ENCODE measurements at places on chromosomes 6 and 20.
A peak's percentile ranks its signal among the peaks of the same experiment; 100 is the strongest.

DNA sequence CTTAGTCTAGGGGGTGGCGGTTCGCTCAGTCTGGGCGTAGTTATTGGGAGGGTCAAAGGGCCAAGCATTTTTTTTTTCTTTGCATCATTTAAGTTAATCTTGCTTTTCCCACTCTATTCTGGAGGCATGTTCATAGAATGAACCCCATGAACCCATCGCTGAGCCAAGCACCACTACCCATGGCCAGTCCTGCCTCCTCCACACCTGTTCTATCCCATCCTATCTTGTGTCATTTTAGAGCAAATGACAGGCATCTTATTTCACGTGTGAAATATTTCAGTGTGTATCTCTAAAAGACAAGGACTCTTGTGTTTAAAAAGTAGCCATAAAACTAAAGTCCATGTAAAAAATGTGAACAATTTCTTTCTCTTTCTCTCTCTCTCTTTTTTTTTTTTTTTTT lies 13.9 kb downstream of the SRC start:
- no peak for DNase-seq

GRCh38 chr6:71211799-71212198 lies 76.8 kb upstream of the OGFRL1 start:
- DNase-seq: no peak

DNA sequence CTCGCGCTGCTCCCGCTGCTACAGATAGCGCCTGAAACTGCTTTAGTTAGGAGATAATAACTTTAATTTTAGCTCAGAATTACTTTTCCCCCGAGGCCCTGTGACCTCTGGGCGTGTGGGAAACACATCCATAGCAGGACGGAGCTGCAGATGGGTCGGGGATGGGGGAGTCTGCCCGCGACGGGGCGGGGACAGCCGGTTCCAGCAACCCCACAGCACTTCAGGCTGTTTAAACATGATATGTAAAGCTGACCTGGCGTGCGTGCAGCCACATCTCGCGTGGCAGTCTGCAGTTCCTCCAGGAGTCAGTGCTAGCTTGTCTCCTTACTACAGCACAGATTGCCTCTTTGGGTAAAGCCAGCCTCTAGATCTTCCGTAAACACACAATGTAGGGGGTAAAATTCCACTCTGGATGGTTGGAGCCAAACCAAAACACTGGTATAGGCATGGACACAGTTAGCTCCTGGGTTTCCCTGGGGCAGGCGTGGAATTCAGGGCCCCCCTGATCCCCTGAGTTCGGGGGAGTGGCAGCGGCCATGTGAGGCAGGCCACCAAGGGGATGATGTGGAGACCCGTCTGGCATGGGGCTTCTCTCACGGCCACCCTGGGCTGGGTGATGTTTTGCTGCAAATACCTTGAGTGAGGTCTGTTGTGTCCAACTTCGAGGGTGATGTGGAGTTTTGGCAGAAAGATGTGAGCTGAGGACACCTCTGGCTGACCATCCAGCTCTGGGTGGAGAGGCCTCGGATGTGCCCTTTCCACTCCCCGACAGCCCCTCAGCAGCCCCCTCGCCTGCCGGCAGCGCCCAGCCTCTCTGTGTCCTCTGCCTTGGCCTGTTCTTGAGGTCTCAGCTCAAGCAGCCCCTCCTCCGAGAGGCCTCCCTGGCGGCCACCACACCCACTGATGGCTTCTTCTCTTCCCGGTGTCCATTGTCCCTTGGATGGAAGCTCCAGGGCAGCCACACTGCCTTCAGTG lies 214.5 kb downstream of the TAF4 start:
- no peak for DNase-seq

DNA sequence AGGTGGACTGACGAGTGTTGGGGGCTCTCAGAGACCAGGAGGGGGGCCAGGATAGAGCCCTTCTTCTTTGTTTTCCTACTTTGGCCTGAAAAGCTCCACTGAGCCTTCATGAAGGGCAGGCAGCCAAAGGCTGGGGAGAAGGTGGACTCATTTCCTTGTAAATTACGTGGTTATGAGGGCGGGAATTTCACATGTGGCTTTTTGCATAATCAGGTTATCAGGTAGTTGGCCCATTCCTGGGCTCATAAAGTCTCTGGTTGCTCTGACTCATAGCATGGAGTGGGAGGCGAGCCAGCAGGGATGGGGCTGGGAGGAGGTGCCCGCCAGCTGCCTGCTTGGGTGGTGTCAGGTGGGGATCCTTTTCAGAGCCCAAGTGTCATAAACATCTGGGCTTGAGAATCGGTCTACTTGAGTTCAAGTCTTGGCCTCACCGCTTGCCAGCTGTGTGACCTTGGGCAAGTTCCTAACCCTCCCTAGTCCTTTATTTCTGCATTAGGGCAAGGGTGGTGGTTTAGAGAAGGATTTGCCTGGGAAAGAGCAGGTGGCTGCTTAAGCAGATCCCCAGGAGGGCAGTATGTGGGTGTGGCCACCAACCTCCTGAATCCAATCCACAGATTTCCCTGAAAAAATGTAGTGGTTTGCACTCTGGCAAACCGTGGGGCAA lies 26.5 kb upstream of the RNF24 start:
- no peak for DNase-seq

DNA sequence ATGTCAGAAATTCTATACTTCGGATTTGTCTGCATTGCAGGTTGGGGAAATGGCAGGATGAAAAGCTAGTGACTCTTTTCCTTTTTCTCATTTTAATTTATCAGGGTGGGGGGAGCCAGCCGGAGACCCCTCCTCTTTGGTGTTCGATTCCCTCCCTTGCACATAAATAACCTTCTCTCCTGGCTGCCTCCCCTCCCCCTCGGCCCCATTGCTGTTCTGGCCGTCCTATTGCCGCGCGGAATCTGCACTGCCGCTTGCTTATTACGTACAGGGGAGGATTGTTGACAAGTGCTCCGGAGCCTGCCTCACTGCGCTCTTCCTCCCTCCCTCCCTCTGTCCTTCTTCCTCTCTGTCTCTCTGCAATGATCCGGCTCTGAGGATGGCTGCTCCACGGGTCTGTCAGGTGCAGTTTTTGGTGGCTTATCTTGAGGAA lies 154.7 kb downstream of the JARID2 start:
- DNase-seq: peak; percentile 43

DNA sequence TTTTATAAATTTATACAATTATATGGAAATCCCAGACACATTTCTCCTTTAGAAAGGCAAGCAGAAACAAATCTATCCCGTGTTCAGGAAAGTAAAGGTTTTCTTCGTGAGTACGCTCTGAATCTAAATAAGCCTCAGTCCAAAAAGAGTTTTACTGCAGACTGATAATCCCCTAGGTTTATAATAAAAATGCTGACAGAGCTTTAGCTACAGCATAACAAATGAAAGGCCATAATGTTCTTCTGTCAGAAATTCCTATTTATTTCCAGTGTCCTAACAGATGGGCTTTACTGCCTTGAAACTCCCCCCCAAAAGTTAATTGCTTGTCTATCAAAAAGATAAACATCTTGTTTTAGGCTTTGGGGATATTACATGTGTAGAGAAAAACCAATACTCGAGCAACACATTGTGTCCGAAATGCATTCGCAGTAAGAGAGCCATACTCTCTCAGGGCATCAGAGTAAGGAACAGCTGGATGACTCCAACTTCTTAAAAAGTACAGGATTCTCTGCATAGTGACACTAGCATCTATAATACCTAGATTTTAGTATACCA lies 109.0 kb downstream of the PRKN start:
- DNase-seq: no peak

DNA sequence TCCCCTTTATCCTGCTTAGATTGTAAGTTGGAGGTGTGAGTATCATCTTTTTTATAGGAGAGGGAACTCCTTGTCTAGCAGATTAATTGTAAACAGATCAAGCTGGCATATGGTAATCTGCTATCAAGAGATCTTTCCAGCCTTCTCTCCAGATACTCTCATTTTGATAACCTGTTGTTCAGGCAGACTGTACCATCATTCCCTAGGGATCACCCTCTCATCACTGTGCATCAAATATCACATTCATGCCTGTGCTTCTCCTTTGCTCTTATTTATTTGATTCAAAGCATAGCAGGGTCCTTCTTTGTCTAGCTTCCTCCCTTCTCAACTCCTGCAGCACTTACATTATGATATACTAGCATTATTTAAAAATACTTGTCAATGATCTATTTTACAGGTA lies 73.8 kb downstream of the LRRC1 start:
- DNase-seq: no peak

- DNase-seq: no peak
Measured at GRCh38 chr6:140071601-140072062, 697.2 kb upstream of the CITED2 start.

- DNase-seq: no peak
Measured at GRCh38 chr6:21163838-21164180, 429.7 kb upstream of the SOX4 start.

DNA sequence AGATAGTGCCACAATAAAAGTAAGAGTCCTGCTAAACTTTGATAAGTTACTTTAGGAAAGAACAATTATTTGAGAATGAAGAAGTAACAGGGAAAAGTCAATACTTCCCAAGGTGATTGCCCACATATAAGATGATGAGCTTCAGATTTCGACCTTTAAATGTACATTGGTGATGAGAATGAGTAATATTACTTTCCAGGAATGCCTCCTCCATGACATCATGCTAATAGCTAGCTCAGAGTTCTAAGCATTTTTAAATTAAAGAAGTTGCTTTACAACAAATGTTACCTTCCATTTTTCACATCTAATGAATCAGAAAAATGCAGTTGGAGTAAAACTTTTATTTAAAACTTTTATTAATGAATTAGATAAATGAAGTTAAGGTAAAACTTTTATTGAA lies 22.5 kb upstream of the OPN5 start:
- no peak for DNase-seq

DNA sequence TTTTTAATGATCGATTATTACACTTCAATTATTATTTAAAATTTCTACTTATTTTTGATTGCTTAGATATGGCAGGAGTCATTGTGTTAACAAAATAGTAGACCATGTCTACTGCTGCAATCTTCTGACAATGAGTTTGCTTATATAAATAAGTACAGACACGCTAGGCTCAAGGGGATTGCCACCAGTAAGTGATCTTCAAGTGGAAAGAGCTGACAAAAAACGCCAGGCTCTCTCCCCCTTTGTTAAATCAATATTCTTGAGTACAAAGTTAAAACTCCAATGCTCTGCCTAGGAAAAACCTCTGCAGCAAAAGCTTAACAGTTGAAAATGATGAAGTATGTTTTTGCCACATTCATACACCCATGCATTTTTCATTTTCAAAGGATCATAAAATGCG lies 738.1 kb downstream of the HDGFL1 start:
- no peak for DNase-seq

DNA sequence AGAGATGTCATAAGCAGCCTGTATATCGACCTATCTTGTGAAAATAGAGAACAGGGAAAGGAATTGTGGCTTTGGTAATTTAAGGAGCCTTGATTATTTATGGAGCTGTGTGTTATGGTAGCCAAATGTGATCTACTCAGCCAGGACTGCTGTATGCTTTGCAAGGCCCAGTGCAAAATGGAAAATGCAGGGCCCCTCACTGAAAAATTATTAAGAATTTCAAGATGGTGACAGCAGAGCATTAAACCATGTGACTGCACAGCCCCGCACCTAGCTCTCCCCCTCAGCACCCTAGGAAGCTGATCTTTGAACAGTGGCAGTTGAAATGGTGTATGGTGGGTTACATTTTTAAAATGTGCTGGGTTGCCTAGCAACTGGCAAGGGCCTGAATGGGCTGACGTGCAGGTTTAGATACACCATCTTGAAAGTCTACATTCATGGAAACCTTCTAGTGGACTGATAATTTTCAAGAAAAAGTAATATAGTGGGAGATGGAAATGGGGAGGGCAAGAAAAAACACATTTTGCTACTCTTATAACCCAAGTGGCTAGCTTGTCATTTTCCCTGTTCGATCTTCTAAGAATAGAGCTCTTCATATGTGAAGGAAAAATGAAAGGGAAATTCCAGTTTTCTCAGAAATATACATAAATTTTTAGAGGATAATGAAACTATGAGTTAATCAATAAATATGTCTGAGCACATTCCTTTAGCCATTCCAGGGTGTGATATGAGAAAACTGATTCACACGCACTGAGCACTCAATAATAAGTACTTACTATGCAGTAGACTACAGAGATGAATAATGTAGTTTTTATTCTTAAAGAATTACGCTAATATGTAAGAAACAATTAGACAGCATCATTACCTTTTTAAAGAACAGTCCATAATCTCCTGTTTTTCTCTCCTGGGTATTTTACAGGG lies 208.0 kb downstream of the ARHGAP18 start:
- no peak for DNase-seq

DNA sequence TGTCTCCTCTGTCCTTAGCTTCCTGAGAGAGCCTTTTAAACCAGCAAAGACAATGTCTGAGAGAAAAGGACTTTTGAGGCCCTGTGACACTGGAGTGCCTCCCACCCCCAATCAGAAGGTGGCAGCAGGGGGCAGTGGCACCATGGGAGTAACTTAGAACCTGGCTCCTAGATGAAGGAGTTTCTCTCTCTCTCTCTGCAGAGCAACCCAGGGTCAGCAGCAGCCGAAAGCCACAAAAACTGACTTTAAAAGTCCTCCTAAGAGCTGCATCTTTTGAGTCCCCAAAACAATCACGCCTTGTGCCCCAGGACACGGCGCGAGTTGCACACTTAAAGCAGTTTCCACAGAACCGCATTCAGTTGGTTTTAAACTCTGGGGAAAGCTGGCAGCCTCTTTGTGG lies 5.3 kb upstream of the TCP11 start:
- DNase-seq: no peak

GRCh38 chr6:150537893-150538292 lies 61.8 kb upstream of the PLEKHG1 start:
- no peak for DNase-seq

GRCh38 chr6:161676586-161676985 lies 402.7 kb upstream of the AGPAT4 start:
- DNase-seq: no peak
